Activated CD4-positive, alpha-beta T cell treated with anti-CD3 and anti-CD28 coated beads for 24 hours (primary cell): ENCODE measurements at places on chromosomes 4 and X.

GRCh38 chrX:133715715-133716114 lies 269.7 kb downstream of the GPC3 start:
- DNase-seq = no peak

DNA sequence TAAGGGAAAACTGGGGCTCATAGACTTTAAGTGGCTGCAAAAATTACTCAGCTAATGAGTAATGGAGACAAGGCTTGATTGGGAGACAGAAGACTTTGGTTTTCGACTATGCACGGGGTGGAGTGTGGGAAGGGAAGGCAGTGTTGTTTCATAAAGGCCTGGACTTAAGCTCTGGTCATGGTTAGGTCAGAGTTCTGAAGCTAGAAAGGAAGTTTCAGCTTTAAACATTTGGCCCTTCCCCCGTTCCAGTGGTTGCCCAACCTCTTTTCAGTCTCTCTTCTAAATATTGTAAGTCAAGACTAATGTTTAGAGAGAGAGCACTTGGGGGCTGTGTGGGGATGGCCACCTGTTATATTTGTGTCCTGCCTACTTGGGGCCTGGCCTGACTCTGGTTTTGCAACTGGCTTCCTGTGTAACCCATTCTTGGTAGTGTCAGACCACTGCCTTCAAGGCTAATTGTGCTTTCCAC lies 21.0 kb downstream of the MSN start:
- no peak for DNase-seq

- DNase-seq = no peak
Observed at GRCh38 chrX:56762220-56762619, 33.2 kb downstream of the NBDY start.

GRCh38 chrX:108211301-108211700 lies 119.7 kb downstream of the ATG4A start:
- DNase-seq = no peak

GRCh38 chr4:176320976-176321361 lies 1.2 kb downstream of the SPCS3 start:
- DNase-seq = no peak

DNA sequence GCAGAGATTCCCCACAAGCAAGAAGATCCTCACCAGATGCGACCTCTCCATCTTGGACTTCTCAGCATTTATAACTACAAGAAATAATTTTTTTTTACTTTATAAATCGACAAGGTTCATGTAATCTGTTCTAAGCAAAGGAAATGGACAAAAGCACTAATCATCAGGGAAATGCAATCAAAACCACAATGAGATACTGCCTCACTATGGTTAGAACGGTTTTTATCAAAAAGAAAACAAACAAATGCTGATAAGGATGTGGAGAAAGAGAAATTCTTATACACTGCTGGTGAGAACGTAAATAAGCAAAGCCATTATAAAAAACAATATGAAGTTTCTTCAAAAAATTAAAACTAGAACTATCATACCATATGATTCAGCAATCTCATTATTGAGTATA lies 1382.6 kb downstream of the ARAP2 start:
- DNase-seq = no peak

DNA sequence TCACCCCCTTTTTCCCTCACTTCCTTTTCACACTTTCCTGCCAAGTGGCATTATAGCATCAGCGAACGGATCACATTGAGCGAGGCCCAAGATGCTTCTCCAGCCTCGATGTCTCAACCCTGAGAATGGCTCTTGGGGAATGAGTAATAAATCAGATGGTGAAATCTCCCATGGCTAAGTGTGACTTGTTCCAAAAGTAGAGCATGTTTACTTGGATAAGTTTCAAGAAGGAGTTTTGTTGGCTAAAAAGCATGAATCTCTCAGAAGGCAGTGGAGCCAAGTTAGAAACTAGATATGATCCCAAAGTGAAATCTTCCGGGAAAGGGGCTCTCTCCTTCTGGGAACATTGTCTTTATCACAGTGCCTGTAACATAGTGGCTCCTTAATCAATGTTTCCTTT lies 316.3 kb downstream of the CAMK2D start:
- no peak for DNase-seq
